ENCODE measurements at places on chromosomes 1 and 21.

DNA sequence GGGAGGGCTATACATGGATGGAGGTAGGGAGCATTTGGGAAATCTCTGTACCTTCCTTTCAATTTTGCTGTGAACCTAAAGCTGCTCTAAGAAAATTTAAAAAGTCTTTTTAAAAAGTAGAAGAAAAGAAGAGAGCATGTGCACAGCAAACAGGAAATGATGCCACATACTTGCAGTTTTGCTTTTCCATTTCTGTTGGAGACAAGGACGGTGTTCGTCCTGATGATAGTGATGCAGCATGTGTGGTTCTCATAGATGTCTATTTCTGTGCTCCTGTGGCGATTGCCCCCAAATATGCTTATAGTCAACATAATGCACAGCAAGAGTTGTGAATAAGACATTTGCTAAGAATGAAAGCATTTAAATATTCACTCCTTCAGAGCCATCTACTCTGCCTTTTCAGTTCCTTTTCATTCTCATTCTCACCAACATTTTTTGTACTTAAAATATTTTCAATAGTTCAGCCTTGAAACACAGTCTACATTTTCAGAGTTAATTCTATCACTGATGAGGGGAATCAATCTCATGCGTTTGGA is 66.6 kb downstream of the LRRC8C start:
- no peak for DNase-seq

DNA sequence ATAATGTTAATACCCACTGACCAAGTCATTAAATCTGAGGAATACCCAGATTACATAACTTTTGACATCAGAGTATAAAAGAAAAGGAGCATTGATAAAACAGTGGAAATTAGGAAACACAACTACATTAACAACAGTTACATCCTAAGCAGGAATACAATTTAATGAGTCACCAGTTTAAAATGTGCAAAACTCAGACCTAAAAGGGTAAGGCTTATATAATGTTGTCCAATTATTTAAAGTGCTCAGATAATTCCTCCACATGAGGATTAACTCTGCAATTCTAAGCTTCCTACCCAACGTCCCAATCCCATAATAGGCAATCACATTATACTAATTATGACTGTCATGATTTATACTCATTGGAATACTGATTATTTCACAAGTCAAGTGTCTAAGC is 50.5 kb downstream of the ABL2 start:
- DNase-seq, result no peak

- DNase-seq, result no peak
Measured at GRCh38 chr1:220550811-220551399, 23.0 kb downstream of the MARK1 start.

DNA sequence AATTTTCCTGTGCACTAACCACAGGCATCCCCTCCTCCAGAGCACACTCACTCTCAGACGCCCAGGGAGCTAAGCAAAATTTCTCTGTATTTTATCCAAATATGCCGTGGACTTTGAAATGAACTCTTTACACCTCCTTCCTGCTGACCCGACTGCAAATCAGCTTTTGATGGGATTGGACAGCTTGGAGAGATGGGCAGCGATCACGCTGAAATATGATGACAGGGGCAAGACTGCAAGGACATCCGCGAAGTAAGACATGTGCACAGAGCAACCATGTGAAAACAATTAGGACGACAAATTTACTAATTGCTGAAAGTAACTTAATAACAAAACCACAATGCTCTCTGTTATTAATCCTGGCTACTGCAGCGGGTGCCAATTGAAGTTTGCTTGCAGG is 64.6 kb upstream of the CLDN14 start:
- no peak for DNase-seq

- no peak for DNase-seq
Measured at GRCh38 chr1:230142608-230143210, 75.7 kb downstream of the GALNT2 start.

DNA sequence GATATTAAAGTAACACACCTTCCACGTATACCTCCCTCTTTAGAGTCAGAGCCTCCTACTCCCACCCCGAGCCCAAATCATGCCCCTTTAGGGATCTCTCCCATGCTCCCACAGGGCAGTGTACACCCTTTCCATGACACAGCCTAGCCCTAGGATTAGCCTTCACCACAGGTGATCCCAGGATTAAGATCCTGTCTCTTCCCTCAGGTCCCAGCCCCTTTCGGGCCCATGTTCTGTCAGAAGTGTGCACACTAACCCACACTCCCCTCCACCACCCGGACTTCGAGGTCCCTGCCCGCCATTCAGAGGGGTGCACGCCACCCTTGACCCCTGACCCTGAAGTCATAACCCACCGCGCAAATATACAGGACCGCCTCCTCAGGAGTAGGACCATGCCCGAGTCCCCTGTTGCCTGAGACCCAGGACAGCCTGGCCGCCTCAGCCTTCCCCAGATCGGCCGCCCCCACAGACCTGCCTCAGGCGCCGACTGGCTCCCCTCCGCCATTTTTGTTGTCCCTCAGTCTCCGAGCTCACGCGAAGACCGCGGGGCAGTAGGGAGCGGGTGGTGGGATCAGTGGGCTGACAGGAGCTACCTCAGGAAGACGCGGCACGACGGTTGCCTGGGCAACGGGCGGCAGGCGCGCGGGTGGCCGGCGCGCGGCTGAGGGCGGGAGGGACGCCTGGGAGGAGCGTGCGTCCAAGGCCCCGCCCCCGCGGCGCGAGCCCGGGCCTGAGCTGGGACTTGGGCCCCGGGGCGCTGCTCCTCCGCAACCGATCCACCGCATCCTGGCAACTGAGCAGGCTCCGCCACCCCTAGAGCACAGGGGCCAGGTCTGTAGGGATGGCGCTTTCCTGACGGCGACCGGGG is at the start of gene AGBL4:
AGBL4 (minus strand) TSS at position 663 of the 868 bp plus-strand sequence.
- DNase-seq, result no peak

- DNase-seq, result no peak
Measured at GRCh38 chr1:215243345-215244054, 161.0 kb downstream of the KCNK2 start.

GRCh38 chr21:38488640-38489270 is 9.5 kb downstream of the ERG start:
- no peak for DNase-seq

DNA sequence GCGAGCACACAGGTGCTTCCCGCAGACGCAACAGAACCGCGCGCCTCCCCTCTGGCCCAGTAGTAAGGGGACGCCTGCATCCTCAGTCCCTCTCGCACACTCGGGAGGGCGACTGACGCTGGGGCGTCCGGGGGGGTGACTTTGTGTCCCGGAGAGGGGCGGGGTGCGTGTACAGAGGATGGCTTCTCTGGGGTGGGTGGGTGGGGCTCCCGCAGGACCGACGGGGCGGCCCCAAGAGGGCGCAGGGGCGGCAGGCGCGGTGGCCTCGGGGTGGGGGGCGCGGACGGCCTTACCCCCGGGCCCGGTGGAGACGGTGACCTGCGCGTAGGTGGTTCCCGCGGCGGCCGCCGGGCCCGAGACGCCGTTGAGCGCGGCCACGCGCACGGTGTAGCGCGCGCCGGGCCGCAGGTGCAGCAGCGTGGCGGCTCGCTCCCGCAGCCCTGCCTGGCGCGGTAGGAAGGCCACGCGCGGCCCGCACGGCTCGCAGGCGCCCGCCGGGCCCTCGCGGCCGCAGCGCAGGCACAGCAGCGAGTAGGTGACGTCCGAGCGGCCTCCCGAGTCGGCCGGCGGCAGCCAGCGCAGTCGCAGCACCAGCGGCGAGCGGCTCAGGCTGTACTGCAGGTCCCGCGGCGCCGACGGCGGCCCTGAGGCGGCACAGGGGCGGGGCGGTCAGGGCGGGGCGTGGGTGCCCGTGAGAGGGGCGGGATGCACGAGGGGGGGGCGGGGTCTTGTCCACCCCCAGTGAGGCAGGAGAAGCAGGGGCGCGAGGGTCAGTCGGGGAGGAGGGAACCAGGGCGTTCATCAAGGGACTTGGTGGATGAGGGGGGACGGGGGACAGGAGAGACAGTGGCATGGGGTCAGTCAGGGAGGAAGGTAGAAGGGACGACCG is 12.1 kb downstream of the EPHA10 start:
- no peak for DNase-seq

GRCh38 chr1:13893409-13893821 is 193.4 kb downstream of the PRDM2 start:
- no peak for DNase-seq

DNA sequence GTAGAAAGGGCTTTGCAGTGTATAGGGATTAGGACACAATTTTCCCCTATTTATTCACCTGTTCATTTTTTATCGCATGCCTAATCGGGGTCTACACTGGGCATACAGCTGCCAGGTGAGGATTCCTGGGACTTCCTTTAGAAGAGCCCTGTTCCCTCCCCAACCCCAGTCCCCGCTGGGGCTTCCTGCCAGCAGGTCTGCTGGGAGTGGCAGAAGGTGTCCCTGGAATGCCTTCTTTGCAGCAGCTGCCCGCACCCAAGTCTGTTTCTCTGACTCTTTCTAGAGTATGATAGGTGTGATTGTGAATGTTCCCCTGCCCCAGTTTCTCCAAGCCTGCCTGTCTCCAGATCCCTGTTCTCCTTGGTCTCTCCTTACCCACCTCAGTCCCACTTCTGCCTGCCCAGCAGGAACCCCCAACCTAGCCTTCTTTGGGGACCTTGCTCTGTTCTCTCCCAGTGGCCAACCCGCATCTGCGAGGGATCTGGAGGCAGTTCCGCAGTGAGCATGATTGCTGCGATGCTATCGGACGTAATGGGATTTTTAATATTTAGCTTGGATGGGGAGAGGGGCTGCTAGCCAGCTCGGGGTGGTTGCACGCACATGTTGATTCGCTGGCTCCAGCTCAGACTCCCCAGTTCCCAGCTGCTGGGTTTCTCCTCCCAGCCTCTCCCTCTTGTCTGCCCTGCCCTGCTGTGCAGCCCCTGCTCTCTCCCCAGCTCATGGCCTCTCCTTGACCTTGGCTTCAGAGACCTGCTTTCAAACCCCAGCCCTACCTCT is 79.8 kb downstream of the EPHB2 start:
- no peak for DNase-seq

DNA sequence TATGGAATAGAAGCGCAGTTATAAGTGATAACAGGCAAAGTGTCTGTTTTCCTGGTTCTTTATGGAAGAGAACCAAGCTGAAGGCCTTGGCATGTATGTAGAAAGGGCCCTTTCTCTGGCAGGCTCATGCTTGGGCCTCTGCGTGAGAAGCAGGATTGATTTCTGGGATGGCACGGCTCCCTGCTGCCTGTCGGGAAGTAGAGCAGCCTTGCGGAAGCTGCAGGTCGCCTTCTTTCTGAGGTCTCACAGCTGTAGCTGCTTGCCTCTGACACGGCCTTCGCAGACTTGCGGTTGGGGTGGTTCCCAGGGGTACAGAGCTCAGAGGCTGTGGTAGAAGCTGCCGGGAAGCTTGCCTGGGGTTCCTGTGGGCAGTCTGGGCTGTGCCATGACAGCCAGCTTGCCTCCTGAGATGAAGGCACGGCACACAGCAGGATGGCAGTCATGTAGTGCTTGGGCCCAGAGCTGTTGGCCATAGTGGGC is 39.4 kb downstream of the TRAPPC10 start:
- DNase-seq, result no peak

DNA sequence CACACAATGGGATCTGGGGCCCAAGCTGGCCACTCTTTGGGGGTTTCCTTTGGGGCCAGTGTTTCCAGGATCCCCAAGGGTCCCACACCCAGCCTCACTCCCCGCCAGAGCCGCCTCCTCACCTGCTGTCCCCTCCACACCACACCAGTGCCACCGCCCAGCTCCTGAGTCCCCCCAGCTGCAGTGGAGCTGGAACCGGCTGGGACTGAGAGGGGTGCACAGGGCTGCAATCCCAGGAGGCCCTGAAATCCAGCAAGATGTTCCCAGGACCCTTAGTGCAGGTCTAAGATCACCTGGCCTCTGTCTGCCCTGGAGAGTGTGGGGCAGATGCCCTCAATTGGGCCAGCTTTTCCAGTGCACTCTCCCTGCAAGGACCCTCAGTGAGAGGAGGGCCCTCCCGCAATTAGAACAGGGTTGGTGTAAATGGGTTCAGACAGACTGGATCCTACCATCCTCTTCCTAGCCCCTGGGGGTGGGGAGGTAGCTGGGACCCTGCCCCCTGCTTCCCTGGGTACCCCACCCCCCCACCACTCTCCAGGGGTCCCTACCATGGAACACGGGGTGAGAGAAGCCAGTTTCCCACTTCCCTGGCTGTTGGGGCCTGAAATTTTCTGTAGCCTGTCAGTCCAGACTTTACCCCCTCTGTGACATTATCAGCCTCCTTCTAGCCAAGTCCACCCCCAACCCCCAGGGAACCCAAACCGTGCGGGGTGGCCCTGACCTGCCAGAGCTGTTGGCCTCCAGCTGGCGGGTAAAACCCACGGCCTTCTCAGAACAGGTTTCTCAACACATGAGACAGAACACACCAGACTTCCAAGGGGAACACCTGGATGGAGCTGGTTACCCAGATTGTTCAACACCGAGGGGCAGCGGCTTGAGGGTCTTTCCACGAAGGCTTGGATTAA is 7.0 kb downstream of the KRTAP10-12 start:
- DNase-seq, result no peak

GRCh38 chr1:162988869-162989268 is 80.3 kb upstream of the RGS4 start:
- DNase-seq, result no peak

DNA sequence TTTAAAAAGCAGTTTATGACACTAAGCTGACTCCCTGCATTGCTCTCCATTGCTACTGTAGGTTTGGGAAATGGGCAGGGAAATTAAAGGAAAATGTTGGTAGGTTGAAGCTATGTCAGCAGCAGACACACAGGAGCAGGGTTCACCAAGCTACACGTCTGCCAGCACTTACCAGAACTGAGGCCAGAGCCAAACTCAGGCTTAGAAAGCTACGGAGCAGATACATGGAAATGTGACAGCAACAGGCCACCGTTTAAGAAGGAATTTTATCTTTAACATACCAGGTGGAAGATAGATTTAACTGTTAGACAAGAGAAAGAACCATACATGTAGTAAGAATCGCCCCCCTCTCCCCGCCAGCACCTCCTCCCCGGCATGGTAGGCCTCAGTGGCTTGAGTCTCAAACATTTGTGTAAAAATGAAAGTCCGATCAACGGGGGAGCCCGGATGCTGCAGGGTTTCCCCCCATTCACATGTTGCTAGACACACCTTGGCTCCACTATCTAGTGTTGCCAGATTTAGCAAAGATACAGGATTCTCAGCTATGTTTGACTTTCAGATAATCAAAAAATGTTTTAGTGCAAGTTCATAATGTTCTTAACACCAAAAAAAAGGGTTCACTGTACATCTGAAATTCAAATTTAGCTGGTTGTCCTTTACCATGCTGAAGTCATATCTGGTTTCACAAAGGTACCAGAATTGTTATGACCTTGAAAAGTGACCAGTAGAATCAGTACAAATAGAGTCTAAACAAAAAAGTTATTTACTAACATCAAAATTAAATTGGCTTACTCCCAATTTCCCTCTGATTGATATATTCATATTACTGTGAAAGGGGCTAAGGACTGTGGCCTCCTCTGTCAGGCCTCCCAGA is 6.7 kb downstream of the OR2T11 start:
- DNase-seq, result no peak

- no peak for DNase-seq
Measured at GRCh38 chr1:102241431-102242338, 245.0 kb upstream of the OLFM3 start.

- DNase-seq, result no peak
Measured at GRCh38 chr1:219438386-219438785, 174.5 kb downstream of the ZC3H11B start.

DNA sequence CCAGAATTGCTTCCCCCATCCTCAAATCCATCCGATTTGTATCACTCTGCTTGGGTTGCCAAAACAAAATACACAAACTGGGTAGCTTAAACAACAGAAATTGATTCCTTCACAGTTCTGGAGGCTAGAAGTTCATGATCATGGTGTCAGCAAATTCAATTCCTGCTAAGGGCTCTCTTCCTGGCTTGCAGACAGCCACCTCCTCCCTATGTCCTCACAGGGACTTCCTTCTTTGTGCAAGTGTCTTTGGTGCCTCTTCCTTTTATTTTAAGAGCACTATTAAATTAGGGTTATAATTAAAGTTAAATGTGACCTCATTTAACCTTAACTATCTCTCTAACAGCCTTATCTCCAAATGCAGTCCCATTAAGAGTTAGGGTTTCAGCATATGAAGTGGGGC is 112.8 kb downstream of the PLPP3 start:
- no peak for DNase-seq
